Lung (tissue), 17 donors: ENCODE measurements at places on chromosomes 7 and 10. TPM values are rescaled to one million over a fixed set of nuclear protein-coding genes. Genes with fewer than 3 reads are reported as not detected.

Gene BAIAP2L1
- 24.7 TPM for total RNA-seq

Gene DOCK1
- total RNA-seq, result 102 TPM

- DNase-seq, result peak; percentile 71
Measured at GRCh38 chr7:128879939-128880746, 17.5 kb downstream of the ATP6V1F start.

DNA sequence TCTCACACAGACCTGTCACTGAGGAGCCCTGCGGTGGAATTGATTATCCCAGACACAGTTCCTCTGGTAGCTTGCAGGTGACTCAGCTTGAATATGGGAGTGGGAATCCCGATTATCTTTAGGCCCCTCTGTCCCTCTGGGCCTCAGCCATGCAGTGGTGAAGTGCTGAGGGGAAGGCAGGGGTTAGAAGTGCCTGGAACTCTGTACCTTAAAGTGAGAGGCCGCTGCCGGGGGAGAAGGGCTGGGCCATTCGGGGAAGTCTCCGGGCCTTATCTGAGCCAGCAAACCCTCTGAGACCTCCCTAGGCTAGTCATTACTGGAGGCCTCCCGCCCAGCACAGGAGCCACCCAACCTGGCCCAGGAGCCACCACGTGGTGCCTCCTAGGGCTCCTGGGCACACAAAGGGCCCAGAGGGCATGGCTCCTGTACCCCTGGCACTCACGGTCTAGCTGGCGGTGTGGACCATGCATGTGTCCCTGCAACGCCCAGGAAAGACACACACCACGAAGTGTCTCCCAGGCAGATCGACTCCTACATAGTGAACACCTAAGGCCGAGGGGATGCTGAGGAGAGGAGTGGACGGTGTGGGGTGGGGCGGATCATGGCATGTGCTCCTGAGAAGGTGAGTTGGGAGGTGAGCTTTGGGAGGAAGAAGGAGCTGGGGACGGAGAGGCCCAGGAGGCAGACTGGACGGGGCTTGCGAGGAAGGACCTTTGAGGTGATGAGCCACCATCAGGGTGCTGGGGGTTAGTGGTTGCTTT is 56.2 kb downstream of the HK1 start:
- no peak for DNase-seq
